Activated T-cell treated with anti-CD3 and anti-CD28 coated beads for 48 hours (primary cell): ENCODE measurements at places on chromosomes 3 and 15.

DNA sequence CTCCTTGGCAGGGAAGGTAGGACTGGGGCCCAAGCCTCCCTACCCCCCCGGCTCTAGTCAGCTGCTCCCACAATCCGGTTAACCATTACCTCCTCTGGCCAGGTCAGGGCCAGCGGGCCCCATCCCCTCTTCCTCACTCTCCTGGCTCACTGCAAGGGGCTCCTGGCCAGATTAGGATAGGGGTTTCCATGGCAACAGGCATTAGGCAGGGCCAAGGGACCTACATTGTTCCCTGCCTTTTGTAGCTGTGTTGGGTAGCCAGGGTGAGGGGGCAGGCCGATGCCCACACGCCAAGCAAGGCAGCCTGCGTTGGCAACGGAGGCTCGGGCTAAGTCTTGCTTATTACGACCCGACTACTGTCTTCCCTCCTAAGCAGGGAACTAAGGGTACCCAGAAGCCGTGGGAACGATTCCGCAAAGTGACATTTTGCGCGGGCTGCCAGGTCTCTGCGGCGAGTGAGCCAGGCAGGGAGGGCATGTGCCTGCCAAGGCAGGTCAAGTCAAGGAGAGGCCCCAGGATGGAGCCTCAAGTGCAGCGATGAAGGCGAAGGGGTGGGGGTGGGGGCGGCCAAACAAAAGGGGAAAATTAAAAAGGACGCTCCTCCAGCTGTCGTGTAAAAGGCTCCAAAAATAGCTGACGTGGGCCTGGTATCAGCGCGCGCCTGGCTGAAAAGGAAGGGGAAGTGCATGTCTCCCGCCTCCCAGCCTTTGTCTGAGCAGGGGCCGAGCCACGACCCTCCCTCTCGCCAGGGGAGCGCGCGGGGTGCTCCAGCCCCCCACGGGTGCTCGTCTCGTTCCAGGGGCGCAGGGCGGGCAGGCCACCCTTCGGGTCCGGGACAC, 919 bp downstream of the IDH2 start:
- DNase-seq: no peak

DNA sequence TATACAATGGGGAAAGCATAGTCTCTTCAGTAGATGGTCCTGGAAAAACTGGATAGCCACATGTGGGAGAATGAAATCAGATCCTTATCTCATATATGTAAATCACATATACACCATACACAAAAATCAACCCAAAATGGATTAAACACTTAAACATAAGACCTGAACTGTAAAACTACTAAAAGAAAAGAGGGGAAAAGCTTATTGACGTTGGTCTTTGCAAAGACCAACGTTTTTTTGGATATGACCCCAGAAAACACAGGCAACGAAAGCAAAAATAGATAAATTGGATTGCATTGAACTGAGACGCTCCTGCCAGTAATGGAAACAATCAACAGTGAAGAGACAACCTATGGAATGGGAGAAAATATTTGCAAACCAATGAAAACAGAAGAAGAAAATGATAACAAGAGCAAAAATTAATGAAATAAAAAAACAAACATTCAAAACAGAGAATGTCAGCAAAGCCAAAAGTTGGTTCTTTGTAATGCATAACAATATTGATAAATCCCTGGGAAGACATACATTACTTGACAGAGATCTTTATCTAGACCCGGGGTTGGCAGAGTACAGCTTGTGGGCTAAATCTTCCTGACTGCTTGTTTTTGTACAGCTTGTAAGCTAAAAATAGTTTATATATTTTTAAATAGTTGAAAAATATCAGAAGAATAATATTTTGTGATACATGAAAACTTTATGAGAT, 86.9 kb downstream of the NEO1 start:
- no peak for DNase-seq

GRCh38 chr3:71400986-71401451, 182.5 kb downstream of the FOXP1 start:
- DNase-seq: no peak

DNA sequence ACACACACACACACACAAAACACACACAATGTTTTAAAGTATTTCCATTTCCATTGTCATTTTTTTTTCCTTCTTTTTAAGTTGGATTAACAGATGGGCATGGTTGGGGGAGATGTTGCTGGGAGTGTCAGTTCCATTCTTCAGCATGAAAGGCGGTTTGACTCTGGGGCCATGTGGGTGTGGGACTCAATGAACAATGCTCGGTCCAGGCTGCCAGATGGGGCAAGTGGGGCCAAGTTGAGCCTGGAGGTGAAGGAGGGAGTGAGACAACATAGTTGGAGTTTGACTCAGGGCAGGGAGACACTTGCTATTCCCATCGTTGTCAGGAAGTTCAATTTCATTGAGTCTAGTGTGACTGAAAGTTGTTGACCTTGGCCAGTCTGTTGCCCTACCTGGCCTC, 125.3 kb downstream of the TLE3 start:
- DNase-seq: no peak

- no peak for DNase-seq
Measured at GRCh38 chr3:96538186-96538585, 276.2 kb upstream of the EPHA6 start.

GRCh38 chr3:167992381-167992780, 103.3 kb downstream of the GOLIM4 start:
- DNase-seq: no peak

DNA sequence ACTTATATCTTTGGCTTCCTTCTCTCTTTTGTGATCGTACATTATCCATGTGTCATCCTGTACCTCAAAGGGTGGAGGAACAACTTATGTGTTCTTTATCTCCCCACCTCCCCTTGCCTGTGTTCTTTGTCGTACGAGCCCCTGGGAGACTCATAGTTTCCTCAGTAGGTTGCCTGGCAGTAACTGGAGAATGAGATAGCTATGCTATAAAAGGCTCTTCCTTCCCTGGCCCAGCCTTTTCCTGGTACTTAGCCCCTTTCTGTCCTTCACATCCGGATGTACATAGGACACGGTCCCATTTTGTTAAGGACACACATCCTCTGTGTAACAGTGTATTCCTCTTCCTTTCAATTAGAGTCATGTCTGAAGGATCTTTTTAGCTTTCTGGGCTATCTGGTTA, 32.1 kb downstream of the PLCL2 start:
- no peak for DNase-seq

GRCh38 chr3:68974711-68975110, 38.8 kb downstream of the EOGT start:
- DNase-seq: no peak

DNA sequence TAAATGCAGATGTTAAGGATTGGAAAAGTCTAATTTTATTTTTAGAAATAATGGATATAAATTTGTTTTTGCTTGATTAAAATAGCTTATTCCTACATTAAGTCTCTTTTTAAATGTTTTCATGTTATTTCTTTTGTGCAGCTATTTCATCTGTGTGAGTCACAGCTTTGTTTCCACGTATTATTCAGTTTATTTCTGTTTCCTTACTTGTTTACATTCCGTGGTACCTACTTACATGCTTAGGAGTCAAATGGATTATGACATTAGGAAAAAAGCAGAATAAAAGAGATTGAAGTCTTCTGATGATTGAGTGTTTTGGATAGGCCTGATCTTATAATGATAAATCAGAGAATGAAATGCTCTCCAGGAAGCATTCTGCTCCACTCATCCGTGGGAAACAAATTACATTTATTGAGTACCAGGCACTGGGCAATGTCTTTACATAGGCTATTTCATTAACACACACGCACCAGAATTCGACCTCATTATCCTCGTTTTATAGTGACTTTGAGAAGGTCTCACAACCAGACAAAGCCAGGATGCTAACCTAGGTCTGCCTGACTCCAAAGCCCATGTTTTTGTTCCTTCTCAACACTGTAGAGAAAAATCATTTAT, 38.1 kb upstream of the RASA2 start:
- no peak for DNase-seq

DNA sequence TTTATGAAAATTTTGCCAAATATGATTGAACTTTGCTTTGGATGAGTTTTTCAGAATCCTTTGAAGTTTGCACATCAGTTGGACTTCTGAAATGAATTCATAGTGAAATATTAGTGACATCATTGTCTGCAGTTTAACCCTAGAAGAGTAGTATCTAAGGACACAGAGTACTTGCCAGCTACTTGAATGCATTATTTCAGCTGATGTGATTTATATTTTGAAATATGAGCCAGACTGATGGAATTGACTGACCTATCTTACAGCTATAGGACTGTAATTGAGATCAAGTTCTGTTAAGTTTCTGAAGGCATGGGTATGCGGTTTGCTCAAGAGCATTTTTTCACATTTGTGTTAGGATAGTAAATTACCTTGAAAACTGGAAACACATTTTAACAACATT, 51.2 kb downstream of the LYSMD4 start:
- DNase-seq: no peak

DNA sequence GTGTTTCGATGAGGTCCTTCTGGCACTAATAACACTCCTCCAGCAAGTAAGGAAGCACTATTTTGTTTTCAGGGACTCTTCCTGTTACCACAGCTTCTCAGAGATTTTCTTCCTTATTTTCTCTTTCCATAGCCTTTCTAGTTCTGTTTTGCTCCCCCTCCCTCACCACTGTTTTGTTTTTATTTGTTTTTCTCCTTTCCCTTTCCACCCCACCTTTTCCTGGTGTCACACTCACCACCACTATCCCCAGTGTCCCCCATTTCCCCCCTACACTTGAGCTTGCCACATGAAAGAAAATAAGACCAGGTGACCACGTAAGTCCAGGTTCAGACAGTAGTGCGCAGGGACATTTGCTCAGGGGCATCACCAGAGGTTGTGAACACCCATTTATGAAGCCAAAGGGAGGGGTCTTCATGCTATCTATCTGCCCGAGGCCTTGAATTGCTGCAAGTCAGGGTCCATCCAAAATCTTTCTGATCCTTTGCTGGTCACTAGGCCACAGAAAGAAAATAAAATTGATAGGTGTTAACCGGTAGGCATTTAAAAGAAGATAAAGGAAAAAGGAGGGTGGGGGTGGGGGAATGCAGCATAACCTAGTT, 1.4 kb upstream of the RFTN1 start:
- DNase-seq: no peak

DNA sequence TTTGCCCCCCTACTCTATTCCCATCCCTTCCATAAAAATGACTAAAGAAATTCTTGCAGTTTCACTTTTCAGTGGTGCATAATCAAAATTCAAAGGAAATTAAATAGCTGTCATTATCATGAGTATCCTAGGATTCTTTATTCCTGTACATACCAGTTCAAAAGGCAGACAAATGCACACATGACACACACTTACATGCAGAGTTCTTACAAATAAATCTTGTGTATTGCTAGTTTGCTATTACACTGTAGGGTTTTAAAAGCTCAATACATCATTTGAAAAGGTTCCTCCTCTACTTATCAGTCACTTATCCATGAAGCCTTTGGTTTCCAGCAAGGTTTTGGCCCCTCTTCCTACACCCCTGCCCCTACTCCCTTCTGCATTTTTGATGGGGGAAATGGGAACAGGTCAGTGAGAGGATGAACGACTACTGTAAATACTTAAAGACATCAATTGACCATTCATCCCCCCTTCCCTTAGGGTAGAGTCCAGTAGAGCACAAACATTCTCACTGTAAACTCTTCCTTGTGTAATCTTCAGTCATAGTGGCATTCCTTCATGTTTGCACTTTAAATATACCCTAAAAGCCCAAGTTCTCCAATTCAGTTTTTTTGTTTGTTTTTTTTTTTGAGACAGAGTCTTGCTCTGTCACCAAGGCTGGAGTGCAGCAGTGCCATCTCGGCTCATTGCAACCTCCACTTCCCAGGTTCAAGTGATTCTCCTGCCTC, 92.6 kb downstream of the SUCLG2 start:
- DNase-seq: no peak

GRCh38 chr3:179151474-179151873, 3.3 kb downstream of the PIK3CA start:
- no peak for DNase-seq

DNA sequence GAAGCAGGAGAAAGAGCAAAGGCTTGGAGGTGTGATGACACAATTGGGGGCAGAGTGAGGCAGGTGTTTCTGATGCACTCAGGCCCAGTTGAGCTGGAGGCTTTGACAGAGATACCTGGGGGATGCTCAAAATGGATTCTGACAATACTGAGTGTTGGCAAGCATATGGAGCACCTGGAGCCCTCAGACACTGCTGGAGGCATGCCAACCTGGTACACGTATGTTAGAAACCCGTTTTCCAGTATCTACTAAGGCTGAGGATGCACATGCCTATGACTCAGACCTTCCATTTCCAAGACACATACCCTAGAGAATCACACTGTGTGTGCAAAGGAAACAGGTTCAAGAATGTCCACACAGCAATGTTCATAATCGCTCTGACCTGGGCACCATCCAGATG, 58.7 kb downstream of the WNT7A start:
- DNase-seq: no peak

GRCh38 chr3:44042772-44043171, 198.9 kb upstream of the TOPAZ1 start:
- DNase-seq: no peak

- DNase-seq: no peak
Measured at GRCh38 chr3:179174898-179175297, 26.7 kb downstream of the PIK3CA start.

- DNase-seq: no peak
Measured at GRCh38 chr3:24086617-24087404, 141.7 kb downstream of the NR1D2 start.

- DNase-seq: no peak
Measured at GRCh38 chr3:129599073-129599472, 7.4 kb downstream of the PLXND1 start.

- DNase-seq: no peak
Measured at GRCh38 chr3:3800080-3800455, 837 bp downstream of the LRRN1 start.

DNA sequence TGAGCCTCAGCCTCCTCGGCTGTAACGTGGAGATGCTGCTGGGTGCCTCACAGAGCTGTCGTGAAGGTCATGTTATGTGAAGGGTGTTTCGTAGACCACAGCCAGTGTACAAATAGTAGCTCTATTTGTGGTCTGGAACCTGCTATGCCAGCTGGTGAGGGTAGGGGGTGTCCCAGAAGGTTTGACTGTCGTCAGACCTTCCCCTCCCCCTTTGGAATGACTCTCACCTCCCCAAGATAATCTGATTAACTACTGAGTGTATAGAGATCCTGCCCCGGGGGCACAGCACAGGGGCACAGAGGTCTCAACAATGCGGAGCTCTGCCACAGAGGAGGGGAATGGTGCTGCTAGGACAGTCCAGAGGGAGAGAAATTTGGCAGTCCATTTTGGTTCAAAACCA, 20.5 kb downstream of the FGD5 start:
- DNase-seq: no peak

GRCh38 chr15:36256404-36256807, 323.0 kb upstream of the CDIN1 start:
- no peak for DNase-seq

- no peak for DNase-seq
Measured at GRCh38 chr3:102466001-102466400, 31.2 kb downstream of the ZPLD1 start.

- no peak for DNase-seq
Measured at GRCh38 chr15:90114451-90114901, 12.2 kb upstream of the IDH2 start.

DNA sequence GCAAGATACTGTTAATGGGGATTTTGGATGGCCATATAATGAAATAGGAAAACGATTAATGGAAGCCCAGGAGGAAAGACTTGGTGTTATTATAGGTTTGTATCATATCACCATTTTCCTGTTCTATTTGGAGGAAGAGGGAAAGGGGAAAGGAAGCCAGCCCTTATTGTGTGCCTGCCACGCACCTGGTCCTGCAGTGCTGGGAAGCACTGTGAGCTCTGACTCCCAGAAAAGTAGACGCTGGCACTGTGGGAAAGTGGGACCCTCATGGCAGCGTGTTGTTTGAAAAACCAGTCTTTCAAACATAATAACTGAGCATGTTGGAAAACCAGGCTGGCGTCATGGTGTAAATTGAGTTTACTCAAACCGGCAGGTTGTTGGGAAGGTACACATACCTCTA, 22.0 kb downstream of the CGNL1 start:
- DNase-seq: no peak

- no peak for DNase-seq
Measured at GRCh38 chr3:53674582-53674981, 171.6 kb downstream of the CHDH start.
